ENCODE measurements at places on chromosomes 2 and 18.

DNA sequence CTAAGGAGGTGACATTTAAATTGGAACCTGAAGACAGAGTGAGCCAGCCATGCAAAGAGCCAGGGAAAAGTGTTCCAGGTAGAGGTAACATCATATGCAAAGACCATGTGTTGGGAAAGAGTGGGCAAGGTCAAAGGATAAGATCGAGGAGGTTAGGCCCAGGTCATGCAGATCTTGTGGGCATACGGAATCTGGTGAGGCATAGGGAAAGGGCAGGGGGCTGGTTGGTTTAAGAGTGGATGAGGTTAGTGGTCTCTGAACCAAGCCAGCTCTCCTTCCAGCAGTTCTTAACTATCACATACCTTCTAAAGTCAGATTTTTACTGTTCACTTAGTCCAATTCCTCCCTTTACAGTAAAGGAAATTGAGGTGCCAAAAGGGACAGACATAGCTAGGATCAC is 3.0 kb downstream of the ANKRD53 start:
- DNase-seq, result no peak

DNA sequence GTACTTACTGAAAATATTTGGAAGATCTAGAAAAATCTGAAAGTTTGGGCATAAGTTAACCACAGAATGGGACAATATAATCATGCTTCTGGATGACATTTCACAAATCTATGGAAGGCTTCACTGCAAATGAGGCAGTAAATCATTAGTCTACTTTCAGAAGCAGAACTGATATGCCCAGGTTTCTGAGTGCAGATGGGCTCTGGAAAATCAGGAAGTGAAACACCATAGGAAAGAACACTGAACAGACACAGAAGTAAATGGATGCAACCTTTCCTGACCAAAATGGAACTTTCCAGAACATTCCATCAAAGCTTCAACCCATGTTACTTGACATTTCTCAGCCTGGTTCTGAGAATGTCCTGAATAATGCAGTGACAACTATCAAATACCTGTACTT is 55.1 kb downstream of the KCNG3 start:
- no peak for DNase-seq

- DNase-seq, result no peak
Measured at GRCh38 chr2:96105994-96106715, 10.2 kb downstream of the ADRA2B start.

GRCh38 chr2:144071461-144071860 is 448.5 kb downstream of the ZEB2 start:
- DNase-seq, result no peak

GRCh38 chr2:234670052-234670451 is 173.2 kb upstream of the ARL4C start:
- no peak for DNase-seq

- no peak for DNase-seq
Measured at GRCh38 chr18:8232791-8233190, 376.4 kb upstream of the RAB12 start.

GRCh38 chr2:66840321-66841002 is 405.5 kb downstream of the MEIS1 start:
- DNase-seq, result no peak

GRCh38 chr2:101752716-101753616 is 55.5 kb downstream of the MAP4K4 start:
- DNase-seq, result no peak

GRCh38 chr2:115480741-115481140 is 1038.3 kb downstream of the DPP10 start:
- DNase-seq, result no peak

GRCh38 chr2:85604568-85605339 is 2.3 kb upstream of the TMEM150A start:
- no peak for DNase-seq

- DNase-seq, result no peak
Measured at GRCh38 chr2:68292108-68292710, 27.5 kb downstream of the CNRIP1 start.

DNA sequence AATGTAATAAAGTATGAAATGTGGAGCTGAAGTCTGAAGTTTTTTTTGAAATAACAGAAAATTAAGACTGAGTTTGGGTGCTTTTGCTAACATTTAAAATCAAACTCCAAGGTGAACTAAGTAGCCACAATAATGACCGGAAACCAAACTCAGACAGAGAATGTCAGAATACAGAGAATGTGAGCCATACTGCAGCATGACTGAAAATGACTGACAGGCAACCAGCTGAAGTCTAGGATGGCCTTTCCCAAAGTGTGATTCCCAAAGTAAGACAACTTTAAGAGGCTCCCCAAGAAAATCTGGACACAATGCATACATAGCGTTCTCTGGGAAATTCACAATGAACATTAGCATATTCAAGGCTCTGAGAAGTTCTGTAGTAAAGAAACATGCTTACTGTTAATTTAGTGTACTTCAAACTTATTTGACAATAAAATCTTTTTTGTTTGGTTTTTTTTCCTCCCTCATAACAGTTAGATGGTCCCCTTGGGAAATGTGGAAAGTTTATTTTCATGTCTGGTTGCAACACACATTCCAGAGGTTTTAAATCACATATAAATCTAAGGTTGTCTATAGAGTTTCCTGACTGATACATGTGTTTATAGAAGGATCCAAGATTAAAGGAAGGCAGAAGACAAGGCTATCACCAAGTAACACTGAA is 28.6 kb downstream of the PLA2R1 start:
- DNase-seq, result no peak

DNA sequence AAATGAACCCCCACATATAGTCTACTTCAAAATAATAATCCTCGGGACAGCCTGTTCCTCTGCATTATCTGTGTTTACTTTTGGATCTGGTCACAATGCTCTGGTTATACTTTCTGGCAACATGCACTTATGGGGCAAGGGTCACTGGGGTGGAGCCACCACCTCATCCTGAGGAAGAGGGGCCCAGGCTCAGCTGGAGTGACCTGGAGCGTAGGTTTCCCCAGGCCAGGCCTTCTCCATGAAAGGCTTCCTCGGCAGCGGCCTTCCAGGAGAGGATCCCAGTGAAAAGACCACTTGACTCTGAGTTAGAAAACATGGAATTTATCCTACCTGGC is 237.4 kb downstream of the SETBP1 start:
- DNase-seq, result no peak

GRCh38 chr18:8786483-8787370 is 81.4 kb downstream of the MTCL1 start:
- DNase-seq, result no peak

Measured in stimulated activated CD8-positive, alpha-beta memory T cell treated with anti-CD3 and anti-CD28 coated beads, Interleukin-4, amount 100 ng/mL, for 1 hour (primary cell).